ENCODE measurements at places on chromosomes 3 and 15.

DNA sequence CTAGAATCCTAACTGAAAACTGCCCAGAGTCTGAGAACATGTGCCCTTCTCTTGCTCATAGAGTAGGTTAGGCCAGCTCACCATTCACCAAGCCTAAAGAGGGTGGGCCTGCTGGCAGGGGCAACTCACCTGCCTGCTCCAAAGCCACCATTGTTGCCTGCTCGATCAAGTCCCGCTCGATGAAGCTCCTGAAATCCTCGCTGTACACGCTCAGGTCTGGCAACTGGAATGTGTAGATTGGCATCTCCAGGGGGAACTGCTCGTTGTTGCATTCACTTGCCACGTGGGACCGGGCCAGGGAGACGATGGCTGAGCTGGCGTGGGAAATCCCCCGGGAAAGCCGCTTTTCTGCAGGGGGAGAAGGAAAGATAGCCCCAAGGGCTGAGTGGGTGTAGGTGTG is 232.2 kb downstream of the KLF13 start:
- no peak for DNase-seq

GRCh38 chr3:191768421-191768820 is 307.5 kb downstream of the PYDC2 start:
- DNase-seq, result no peak

- DNase-seq, result no peak
Observed at GRCh38 chr3:171340434-171340833, 119.8 kb downstream of the TNIK start.

GRCh38 chr15:36831125-36831903 is 251.9 kb downstream of the CDIN1 start:
- DNase-seq, result no peak

DNA sequence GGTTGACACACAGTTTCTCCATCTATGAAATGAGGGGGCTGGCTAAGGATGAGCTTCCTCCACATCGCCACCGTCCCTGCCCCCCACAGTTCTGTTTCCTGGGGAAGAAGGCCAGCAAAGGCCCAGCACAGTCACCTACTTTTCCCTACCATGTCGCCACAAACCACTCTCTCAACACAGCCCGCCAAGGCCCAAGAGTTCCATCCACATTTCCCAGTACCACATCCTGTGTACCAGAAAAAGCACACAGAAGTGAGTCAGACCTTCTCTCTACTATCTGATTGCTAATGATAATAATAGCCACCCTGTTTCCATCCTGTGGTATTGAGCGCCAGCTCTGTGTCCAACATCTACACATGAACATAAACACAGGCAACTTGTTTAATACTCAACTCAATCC is 30.3 kb upstream of the C15orf39 start:
- no peak for DNase-seq

DNA sequence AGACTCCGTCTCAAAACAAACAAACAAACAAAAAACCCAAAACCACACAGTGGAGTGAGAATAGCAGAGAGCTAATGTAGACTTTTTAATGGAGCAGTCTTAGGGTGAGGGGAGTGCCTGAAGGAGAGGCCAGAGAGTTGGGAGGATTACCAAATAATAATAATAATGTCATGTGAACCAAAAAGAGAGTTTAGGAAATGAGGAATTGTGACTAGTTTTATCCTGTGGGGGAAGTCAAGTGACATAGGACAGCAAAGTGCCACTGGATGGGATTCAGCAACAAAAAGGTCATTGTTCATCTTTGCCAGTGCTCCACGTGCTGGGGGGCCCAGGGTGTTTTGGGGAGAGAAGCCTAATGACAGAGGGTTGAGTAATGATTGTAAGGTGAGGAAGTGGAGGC is 12.9 kb downstream of the GPR87 start:
- DNase-seq, result no peak

DNA sequence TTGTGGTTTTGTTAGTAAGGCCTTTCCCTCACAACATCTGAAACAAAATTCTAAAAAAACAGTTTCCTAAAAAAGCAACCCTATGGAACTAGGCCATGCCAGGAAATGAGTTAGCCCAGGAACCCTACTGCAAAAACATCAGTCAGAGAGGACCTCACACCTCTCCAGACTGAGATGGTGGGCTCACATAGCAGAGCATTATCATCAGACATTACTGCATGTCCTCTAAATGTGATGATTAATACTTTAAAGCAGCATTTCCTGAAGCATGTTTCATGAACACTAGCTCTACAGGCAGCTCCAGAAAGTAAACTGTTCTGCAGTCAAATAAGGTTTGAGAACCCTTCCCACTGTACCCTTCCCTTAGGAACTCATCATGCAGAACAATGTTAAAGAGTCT is 232.3 kb upstream of the MRPL3 start:
- DNase-seq, result no peak

DNA sequence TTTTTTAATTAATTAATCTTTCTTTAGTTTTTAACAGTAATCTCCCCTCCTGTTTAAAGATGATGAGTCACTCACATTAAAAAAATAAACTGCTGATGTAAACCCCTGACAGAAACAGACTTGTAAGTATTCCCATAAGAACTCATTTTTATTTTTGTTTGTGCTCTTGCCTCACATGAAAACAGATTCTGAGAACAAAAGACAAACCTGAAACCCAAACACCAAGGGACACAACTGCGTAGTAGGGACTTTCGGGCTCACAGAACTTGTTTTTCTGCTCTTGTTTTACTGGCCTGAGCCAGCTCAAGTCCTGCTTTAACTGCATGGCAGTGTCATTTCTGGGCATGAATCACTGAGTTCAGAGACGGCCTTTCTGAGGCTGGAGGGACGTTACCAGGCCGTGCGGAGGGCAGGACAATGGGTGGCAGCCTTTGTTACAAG is 600.8 kb downstream of the FOXP1 start:
- no peak for DNase-seq

DNA sequence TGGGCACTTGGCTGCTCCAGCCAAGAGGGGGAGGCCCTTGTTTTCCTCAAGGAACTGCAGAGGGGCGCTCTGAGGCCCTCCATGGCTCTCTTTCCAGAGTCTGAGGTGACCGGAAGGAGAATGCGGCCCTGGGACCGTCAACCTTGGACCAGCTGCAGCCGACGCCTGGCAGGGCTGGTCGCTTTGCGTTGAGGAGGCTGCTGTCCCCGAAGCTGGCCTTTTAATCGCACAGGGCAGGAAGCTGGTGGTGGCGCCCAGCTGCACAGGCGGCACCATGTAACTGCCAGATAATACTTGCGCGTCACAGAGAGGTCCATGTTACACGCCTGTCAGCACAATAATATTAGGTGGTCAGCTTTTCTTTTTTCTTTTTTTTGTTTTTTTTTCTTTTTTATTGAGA is 875 bp upstream of the HLTF start:
- DNase-seq, result no peak

DNA sequence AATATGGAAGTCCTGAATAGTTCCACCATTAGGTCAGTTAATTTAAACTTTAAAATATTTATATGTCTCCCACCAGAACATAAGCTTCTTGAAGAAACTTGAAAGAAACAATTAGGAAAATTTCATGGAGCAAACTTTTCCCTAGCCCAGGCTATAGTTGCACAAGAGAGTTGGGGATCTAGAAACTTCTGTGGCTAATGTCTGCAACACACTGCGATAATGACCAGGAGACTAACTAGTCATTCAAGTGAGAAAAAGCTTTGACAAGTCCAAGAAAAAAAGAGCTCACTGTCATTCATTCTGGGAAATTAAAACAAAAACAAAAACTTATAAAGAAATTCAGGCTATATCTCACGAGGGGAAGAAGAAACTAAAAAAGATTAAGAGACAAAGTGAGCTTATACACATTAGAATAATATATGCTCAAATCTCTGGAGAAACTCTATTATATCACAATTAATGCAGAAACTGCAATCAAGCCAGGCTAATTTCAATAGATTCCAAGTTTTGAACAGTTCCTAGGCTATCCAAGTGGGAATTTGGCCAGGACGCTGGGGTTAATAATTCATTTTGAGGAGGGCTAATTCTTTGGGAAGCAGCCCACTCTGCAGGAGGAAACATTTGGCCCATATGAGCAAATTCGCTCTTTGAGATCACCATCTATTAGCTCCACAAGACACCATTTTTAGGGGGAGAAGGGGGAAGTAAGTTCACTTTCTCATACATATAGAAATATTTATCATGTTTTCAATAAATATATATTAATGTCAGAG is 134.6 kb downstream of the MEIS2 start:
- DNase-seq, result no peak

- no peak for DNase-seq
Observed at GRCh38 chr3:74282202-74282601, 332.3 kb downstream of the CNTN3 start.

GRCh38 chr15:60128710-60129109 is 124.6 kb downstream of the FOXB1 start:
- DNase-seq, result no peak

- DNase-seq, result no peak
Observed at GRCh38 chr15:29390051-29390450, 120.4 kb upstream of the NSMCE3 start.

GRCh38 chr3:140768941-140769340 is 91.1 kb downstream of the TRIM42 start:
- no peak for DNase-seq

GRCh38 chr3:197519801-197520211 is 36.0 kb downstream of the BDH1 start:
- DNase-seq, result no peak

DNA sequence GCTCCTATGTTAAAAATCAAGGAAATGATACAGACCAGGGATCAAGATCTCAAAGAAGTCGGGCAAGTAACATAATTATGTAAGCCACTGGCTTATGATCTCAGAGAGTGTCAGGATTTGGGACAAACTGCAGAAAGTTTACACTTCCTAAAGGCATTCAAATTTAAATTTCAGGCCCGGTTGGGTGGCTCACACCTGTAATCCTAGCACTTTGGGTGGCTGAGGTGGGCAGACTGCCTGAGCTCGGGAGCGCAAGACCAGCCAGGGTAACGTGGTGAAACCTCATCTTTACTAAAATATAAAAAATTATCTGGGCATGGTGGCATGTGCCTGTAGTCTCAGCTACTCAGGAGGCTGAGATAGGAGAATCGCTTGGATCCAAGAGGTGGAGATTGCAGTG is 124.4 kb upstream of the UBE2E2 start:
- no peak for DNase-seq

DNA sequence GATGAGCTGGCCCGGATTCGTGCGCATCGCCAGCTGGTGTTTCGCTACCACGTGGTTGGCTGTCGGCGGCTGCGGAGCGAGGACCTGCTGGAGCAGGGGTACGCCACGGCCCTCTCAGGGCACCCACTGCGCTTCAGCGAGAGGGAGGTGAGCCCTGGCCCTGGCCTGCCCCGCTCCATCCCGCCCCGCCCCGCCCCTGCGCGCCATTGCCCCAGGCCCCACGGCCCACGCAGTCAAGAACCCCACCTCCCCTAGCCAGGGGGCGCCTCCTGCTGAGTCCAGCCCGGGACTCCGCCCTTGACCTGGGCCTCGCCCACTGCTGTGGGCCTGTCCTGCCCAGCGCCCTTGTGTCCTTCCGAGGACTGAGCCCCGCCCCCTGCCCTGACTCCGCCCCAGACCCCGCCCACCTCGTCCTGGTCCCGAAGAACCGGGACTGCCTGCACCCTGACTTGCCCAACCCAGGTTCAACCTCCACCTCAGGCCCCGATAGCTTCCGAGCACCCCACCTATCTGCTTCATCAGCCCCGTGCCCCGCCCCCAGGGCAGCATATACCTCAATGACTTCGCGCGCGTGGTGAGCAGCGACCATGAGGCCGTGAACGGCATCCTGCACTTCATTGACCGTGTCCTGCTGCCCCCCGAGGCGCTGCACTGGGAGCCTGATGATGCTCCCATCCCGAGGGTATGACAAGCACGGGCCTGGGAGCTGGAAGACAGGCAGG is 14.8 kb downstream of the NT5DC2 start:
- DNase-seq, result no peak

DNA sequence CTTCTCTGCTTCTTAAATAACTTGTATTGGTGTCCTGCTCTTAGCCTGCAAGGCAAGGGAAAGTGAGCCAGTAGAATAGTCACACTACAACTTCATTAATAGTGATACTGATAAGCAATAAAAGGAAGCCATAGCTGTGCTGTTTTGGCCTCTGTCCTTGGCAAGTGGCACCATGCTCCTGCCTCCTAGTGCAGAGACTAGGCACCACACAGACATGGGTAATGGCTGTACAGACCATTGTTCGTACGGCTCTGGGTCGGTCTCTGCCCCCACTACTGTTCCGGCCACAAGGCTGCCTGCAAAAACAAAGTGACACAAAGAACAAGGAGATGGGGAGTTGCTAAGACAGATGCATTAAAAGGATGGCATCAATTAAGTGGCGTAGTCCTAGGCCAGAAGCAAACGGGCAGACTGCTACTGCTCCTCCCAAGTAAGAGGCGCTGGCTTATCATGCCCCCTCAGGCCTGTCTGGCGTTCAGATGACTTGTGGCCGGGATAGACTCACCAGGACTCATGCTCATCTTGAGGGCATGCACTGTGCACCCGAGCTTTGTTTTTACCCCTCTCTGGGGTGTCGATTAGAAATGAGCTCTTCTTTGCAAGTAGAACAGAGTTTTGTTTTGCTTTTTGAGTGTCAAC is 75.6 kb downstream of the TRAK1 start:
- no peak for DNase-seq

GRCh38 chr3:191775451-191776233 is 314.7 kb downstream of the PYDC2 start:
- DNase-seq, result no peak

DNA sequence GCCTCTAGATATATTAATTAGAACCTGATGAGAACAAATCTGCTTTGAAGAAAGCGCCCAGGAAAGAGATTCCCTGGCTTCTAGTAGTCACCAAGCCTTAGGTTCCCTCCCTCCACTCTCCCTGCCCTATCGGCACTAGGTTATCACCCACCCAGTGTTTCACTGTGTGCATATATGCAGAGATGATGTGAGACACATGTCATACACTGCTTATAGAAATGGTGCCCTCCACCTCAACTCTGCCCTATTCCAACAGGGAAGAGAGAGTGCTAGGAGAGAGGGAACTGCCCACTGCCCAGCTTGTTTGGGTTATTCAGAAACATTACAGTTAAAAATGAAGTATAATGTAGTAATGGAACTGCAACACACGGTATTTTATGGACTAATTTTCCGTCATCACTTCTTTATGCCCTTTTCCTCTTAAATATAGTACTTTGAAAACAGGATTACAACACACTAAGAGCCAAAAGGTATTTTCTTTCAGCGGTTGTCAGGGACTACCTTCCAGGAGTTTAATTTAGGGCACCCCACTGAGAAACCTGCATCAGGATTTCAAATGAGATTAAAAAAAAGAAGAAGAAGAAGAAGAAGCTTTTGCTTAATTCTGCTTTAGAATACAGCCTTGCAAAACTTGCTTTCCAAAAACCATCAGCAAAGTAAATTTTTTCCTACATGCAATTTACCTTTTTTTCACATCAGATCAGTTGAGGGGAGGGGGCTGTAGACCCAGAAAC is 55.3 kb downstream of the MEIS2 start:
- peak; percentile 10 for DNase-seq

DNA sequence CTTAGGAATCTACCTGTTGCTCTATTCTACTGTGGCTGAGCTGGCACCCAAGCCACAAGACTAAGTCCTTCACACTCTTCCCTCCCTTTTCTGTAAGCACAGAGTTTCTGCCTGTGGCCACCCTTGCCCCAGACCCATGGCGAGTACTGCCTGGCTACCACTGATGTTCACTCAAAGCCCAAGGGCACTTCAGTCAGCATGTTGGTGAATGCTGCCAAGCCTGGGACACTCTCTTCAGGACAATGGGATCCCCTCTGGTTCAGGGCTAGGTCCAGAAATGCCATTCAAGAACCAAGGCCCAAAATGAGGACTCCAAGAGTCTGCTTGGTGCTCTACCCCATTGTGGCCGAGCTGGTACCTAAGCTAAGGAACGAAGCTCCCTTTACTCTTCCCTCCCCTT is 184.2 kb downstream of the FGF12 start:
- DNase-seq, result no peak

- DNase-seq, result no peak
Observed at GRCh38 chr3:16654976-16655375, 49.8 kb upstream of the DAZL start.
